ENCODE measurements at places on chromosomes 11 and 22.

- DNase-seq: no peak
Measured at GRCh38 chr11:57639321-57640067, 10.2 kb downstream of the YPEL4 start.

DNA sequence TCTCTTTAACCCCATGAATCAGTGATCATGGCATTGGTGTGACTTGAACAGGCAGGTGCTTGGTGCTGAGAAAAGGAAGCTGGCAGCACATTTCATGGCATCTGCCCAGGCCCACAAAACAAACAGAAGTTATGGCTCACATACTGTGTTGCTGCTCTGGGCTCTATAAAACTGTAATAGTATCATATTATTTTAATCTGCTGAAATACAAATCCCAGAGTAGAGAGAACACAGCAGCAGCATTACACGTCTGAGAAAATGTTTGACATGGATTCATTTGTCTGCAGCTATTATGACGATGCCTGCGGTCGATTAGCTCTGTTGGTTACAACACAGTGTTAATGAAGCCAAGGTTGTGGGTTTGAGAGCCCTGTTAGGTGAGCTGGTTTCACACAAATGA lies 80.8 kb downstream of the ALX4 start:
- DNase-seq: no peak

- DNase-seq: no peak
Measured at GRCh38 chr11:61265357-61265756, 24.4 kb downstream of the PGA5 start.

DNA sequence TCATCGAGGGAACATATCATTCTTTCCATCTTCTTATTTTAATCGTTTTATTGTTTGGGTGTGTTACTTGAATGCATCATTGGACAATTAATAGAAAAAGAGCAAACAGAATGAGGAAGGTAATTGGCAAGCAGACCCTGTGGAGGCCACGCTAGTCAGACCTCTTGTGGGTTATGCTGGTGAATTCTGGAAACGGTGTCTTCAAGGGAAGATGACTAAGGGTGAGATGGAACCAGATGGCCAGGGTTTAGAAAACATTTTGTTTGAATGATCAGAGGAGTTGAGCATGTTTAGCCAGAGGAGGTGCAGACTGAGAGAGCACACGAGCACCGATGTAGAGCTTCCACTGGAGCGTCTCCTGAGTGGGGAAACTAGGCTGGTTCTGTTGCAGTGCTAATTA lies 8.5 kb downstream of the ST14 start:
- DNase-seq: no peak

DNA sequence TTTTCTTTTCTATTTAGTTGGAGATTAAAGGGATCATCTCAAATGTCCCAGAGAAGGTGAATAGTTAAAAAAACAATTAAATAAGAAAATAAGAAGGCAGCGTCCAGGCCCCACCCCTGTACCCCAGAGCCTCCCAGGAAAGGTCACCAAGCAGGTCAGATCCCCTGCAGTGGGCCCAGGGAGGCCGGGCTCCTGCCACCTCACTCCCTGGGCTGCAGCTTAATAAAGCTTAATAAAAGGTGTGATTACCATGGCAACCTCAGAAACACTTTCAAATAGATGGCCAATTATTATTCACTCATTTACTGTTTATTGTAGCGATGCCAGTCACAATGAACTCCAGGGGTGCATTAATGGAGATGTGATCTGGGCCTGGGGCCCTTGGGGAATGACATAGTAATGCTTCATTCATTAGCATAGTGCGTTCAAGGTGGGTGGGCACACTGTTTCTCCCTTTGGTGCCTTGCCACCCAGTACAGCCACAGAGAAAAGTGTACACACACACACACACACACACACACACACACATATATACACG lies 386.2 kb downstream of the CADM1 start:
- DNase-seq: no peak

DNA sequence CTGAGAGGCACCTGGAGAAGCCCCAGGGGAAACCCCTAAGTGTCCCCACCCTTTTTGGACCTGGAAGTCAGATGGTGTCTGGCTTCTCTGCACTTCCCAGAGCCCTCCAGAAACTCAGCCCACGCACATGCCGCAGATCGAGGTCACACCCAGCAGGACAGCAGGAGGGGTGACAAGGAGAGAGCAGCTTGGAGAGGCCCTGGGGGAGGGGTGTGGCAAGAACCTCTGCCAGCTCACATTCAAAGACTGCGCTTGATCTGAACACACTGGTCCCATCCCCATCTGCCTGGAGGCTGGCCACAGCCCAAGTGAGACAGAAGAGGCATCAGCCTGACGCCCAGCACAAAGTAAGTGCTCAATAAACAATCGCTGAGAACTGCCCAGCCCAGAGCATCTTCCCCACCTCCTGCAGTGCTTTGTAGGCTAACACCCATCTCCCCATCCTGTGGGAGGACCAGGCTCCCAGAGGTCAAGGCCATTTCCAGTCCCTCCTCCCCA lies 21.4 kb downstream of the TMPRSS6 start:
- no peak for DNase-seq

GRCh38 chr22:30813936-30814335 lies 119.3 kb downstream of the OSBP2 start:
- no peak for DNase-seq

GRCh38 chr11:83349296-83349695 lies 63.1 kb upstream of the CCDC90B start:
- no peak for DNase-seq

GRCh38 chr11:25981998-25982397 lies 349.9 kb upstream of the ANO3 start:
- peak; percentile 86 for DNase-seq

- DNase-seq: no peak
Measured at GRCh38 chr22:31715147-31715778, 34.7 kb downstream of the PRR14L start.

DNA sequence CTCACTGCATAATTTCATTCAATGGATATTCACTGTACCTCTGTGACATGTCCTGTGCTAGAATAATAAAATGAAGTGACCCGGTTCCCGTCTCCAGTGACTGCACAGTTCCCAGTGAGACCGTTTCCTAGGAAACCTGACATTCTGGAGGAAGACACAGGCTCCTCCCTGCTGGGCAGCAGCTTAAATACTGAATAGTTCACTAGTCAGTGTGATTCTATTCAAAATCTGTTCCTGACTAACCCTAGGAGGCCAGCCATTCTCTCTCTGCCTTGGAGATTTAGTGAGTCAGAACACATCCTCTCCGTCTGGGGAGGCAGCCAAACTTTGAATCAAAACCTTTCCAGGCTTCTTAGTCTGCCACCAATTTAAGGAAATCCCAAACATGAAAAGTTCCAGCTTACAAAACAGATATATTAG lies 11.3 kb downstream of the TRIM66 start:
- DNase-seq: no peak

- DNase-seq: no peak
Measured at GRCh38 chr22:39276440-39277141, 31.8 kb upstream of the PDGFB start.

- no peak for DNase-seq
Measured at GRCh38 chr11:112877581-112877980, 83.6 kb upstream of the NCAM1 start.

GRCh38 chr11:123427405-123427804 lies 2.7 kb upstream of the GRAMD1B start:
- no peak for DNase-seq
